ENCODE measurements at places on chromosomes 13 and 19.

GRCh38 chr19:4909156-4909896, at the start of gene UHRF1:
TSS of gene UHRF1 (plus strand) at chr19:4909501. CDS start at chr19:4910886, 1,385 bp downstream.
- DNase-seq: peak; percentile 78

DNA sequence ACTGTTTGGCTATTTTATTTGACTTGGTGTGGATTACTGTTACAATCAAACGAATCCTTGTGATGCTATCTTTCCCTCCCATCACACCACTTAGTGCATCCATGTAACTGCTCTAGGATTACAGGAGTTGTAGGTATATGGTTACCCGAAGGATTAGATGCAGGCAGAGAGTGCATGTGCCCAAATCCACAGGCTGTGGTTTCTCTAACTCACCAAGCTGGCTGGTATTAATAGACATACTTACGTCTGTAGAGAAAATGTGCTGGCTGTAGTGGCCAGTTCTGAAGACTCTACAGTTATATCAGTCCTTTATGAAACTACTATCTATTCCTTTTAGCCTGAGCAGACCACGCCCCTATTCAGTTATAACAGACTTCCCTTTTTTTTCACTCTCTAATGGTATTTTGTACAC, 1.1 kb upstream of the HMGB1 start:
- DNase-seq: no peak

DNA sequence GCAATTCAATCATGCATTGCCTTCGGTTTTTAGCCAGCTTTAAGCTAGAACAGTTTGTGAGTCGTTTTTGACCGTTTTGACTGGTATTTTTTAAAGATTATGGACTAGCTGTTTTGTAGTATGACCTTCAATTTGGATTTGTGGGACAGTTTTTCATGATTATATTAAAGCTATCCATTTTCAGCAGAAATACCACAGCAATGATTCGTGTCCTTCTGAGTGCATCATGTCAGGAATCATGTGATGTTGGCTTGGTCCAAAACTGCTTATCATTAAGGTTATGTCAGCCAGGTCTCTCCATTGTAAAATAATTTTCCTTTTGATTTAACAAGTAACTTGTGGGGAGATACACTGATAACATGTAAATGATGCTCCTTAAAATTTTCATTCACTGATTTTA, 229.0 kb downstream of the POSTN start:
- DNase-seq: no peak

- no peak for DNase-seq
Measured at GRCh38 chr13:64688893-64689677, 2541.1 kb downstream of the PCDH9 start.

DNA sequence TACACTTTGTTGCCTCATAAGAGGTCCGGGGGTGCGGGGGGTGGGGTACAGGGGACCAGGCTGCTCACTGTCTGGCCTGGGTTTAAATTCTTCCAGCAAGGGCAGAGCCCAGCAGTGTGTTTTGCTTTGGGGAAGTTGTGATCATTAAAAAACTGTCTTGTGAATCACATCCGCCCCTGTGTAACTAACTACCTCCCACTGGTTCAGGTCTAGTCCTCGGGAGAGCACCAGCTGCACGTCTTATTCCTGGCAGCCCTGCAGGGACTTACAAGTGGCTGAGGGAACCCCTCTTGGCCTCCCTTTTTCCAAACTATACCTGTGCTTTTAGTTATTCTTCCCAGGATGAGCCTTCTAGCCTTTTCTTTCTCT, 127.5 kb downstream of the SIPA1L3 start:
- no peak for DNase-seq

DNA sequence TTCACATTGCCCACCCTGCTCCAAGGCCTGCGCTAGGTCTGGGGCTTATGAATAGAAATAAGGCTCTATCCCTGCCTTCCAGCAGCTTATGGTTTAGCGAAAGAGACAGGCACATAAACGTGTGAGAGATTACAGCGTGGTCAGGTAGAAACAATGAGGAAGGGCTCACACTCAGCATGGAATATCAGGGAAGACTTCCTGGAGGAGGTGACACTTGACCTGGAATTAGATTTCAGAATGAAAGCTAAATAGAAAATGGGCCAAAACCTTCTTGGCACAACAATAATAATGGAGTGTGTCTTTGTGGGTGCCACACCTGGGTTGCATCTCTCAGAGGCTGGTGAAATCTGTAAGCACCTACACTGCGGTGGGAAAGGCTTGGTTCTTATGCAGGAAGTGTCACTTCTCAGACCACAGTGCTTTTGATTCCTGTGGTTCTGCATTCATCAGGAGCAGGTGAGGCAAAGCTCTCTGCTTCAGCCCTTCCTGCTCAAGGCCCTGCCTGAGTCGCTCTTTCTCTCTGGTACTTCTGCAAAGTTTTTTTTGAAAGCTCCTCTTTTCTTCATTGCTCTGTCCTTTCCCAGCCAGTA, 430.3 kb downstream of the ZNF536 start:
- no peak for DNase-seq

DNA sequence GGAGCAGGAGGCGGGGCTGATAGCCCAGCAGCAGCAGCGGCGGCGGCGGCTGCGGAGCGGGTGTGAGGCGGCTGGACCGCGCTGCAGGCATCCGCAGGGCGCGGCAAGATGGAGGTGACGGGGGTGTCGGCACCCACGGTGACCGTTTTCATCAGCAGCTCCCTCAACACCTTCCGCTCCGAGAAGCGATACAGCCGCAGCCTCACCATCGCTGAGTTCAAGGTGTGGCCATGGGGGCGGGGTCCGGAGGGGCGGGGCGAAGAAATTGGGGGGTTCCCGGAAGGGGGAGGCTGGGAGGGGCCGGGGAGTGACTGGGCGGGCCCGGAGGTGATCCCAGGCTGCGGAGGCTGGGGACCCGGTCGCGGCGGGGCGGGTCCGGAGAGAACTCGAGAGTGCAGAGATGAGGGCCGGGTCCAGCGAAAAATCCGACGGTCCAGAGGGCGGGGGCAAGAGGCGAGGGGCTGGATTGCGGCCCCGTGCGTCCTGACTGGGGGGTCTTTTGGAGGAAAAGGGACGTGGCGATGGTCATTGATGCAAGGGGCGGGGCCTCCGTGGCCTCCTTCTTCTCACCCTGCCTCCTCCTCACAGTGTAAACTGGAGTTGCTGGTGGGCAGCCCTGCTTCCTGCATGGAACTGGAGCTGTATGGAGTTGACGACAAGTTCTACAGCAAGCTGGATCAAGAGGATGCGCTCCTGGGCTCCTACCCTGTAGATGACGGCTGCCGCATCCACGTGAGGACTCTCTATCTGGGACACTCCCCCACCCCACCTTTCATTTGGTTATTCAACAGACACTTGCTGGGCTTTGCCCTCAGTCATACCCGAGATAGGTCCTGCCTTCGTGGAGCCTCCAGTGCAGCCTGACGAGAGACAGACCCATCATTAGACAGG, at the start of gene TBCB:
TSS of gene TBCB (plus strand) at position 16 of the 891 bp plus-strand sequence. CDS start at position 109, 93 bp downstream.
- peak; percentile 37 for DNase-seq

Measured in HuH-7.5 (cell line).